GM23338 (cell line): ENCODE measurements at places on chromosomes 1 and 21. TPM values are rescaled to one million over a fixed set of nuclear protein-coding genes. Genes with fewer than 3 reads are reported as not detected.
A peak's percentile ranks its signal among the peaks of the same experiment; 100 is the strongest.

GRCh38 chr1:57229076-57229475 is 194.8 kb downstream of the DAB1 start:
- DNase-seq: no peak

The WLS gene
- polyA plus RNA-seq: 0.73 and 0.87 TPM in 2 replicates

DNA sequence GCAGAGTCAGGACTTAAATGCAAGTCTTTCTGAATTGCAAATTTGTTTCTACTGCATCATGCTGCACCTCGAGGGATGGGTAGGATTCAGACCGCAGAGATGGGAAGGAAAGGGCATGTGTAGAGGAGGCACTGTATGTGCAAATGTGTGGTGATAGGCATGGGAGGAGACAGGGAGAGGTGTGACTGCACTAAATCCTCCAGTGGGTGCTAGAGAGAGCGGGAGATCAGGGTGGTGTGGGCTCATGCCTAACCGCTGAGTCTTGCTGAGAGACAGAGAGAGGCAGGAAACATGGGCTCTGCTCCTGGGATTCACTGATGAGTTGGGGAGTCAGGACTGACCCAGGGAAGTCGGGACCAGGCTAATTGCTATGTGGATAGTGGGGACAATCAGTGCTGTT is 61.1 kb downstream of the PTPRU start:
- no peak for DNase-seq

The RHD gene
- polyA plus RNA-seq: 0.26 and 0.31 TPM in 2 replicates

DNA sequence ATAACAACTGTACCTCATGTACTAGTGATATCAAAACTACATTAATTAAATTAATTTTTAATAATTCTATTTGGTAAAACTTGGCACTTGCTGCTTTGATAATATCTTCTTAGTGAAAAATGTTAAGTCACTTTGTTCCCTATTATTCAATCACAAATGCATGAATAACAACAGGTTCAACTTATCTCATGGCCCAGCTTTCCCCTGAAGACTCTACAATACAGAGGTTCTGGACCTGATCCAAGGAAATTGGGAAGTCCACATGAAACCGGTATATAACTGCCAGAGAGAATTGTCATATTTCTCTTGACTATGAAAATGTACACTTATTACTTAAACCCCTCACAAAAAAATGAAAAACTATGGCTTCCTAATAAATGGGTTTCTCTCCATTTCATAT is 33.9 kb upstream of the PTPRC start:
- DNase-seq: no peak

DNA sequence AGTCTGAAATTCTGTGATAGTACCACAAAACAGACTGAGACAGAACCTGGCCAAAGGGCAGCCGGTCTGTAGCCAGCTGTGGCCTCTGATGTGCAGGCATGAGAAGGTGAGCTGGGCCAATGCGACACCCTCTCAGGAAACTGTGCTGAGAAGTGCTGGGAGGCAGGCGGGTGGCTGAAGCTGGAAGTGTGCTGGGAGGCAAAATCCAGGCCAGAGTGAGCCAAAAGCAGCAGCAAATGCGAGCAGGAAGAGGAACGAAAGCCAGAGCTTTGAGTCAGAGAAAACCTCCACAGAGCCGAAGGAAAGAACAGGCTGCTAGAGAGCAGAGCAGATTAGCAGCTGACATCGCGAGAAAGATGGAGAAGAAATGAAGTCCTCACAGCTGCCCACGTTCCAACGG is 10.2 kb upstream of the ATP13A2 start:
- DNase-seq: no peak

- no peak for DNase-seq
Measured at GRCh38 chr1:175262621-175263020, 70.0 kb upstream of the KIAA0040 start.

DNA sequence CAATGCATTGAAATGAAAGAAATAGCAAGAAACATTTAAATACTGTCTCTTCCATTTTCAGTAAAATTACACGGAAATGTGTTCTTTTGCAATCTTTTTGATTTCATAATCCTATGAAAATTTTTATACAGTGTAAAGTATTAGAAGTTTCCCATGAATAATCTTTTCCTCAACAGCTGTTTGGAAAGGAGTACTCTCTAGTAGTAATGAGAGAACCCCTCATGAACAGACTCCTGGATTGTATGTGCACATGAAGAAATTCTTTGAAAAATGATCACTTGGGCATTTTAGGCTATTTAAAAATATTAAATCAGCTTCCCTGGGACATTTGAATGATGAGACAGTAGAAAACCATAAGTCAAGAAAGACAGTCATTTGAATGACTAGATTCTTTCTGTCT is 64.4 kb downstream of the LHX9 start:
- DNase-seq: no peak

The KIAA0040 gene
- 7.0 and 7.3 TPM in 2 replicates for polyA plus RNA-seq

The TCHHL1 gene
- polyA plus RNA-seq: not detected in 2 replicates

DNA sequence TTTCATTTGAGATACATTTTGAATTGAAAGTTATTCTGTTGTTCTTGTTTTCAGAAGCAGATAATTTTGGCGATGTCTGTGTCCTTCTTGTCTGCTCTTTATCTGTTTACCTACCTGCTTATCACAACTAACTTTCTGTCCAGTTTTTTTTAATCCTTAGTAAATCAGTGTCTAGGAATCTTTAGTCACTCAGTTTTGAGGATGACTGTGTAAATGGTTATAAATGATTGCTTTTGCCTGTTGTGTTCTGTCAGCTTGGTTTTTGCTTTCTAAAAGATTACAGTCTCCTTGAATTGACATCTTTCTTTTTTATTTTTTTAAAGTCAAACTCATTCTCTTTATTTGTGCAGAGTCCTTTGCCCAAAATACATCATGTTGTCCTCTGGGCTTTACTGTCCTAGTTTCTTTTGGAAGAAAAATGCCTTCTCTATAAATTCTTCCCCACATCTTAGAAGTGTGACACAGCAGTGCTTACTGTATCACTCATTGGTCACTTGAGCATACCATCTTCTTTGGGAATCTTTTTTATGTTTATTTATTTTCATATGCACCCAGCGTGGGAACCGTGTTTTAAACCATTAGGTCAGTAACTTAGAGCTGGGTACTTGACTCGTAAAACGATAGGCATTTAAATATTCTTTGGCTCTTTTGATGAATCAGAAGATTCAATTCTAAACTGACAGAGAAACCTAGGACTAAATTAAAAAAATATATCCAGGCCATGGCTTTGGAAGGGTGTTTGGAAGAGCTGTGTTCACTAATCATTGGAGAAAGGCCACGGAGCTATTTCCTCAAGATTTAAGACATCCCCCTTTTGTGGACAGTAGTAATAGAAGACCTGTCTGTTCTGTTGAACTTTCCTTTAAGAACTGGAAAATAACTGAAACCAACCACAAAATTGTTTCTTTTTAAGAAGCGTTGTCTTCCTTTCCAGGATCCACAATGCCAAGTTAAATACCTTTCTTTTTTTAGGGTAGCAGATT is 20.9 kb downstream of the LAMC1 start:
- DNase-seq: no peak

- no peak for DNase-seq
Measured at GRCh38 chr1:44283524-44284173, 70.4 kb downstream of the DMAP1 start.

DNA sequence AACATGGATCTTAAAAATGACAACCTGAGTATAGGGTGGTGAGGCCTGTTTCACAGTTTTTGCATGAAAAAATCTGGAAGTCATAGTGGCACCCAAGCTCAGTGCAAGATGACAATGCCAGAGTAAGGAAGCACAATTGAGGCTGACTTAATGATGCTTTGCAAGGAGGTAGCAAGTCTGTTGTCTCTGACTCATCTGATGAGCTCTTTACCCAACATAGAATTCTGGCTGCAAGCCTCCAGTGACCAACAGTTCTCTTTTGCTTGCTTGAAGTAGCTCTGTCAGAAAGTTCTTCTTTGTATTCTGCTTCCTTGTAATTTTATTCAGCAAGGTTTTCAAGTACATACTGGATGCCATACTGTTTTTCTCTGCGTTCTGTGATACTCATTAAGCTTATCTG is 117.1 kb downstream of the FOXD2 start:
- DNase-seq: no peak

GRCh38 chr1:225373155-225373554 is 54.7 kb downstream of the LBR start:
- DNase-seq: no peak

The CA14 gene
- polyA plus RNA-seq: 47.4 and 50.2 TPM in 2 replicates

DNA sequence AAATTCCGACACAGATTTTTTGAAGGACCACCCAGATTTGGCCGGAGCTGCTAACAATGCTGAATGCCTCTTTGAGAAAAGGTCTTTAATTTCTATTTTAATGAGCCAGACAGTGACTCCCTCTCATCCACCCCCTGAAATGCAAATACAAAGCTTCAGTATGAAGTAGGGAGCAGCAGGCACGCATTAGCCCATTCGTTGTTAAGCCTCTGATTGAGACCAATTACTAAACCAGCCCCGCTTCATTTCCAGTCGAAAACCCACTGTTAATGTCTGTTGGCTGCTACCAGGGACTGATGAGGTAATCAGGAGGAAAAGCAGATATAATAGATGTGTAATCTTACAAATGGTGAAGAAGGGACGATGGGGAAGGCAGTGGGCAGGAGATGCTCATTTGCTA is 4.8 kb upstream of the C8A start:
- DNase-seq: no peak

- peak; percentile 84 for DNase-seq
Measured at GRCh38 chr1:27102707-27103468, 52.0 kb downstream of the SLC9A1 start.

- no peak for DNase-seq
Measured at GRCh38 chr21:41804381-41804780, 37.5 kb upstream of the RIPK4 start.

DNA sequence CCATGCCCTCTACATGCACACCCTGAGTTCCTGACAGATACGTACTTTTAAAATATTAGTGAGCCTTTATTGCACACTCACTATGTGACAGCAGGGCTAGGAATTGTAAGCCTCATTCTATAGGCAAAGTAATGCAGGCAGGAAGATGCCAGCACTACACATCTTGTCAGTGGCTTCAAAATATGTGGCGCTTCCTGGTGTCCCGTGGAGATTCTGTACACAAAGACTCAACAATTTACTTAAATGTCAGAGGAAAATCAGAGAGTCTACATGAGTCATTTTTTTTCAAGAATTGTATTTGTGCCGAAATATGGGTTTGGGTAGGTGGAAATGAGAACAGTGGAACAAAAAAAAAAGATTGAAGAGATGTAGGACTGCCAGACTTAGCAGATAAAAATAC is 27.6 kb downstream of the RNASEL start:
- DNase-seq: no peak

DNA sequence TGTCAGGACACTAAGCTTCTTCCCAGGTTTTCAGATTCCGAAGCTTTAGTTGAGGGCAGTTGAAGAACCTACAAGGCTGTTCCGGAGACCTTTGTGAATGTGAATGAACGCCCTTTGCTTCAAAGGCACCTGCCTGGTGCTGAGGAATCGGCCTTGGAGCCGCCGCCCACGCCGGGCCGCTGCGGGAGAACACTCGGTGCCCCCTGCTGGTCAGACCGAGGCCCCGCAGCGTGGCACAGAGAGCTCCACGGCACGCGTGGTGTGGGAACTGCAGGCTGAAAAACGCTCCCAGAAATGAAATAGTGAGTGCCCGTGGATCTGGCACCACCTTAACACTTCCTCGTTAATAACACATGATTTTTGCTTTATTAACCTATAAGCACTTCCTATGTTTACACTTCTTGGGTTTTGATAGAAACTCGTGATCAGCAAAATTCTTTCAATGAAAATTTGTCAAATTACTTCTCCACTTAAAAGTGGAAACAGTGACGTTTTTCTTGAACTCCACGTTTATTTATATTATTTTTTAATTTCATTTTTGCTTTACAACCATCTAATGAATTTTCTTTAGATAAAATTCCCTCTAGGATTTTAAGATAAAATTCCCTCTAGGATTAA is 460.6 kb downstream of the DSCAM start:
- DNase-seq: peak; percentile 69

DNA sequence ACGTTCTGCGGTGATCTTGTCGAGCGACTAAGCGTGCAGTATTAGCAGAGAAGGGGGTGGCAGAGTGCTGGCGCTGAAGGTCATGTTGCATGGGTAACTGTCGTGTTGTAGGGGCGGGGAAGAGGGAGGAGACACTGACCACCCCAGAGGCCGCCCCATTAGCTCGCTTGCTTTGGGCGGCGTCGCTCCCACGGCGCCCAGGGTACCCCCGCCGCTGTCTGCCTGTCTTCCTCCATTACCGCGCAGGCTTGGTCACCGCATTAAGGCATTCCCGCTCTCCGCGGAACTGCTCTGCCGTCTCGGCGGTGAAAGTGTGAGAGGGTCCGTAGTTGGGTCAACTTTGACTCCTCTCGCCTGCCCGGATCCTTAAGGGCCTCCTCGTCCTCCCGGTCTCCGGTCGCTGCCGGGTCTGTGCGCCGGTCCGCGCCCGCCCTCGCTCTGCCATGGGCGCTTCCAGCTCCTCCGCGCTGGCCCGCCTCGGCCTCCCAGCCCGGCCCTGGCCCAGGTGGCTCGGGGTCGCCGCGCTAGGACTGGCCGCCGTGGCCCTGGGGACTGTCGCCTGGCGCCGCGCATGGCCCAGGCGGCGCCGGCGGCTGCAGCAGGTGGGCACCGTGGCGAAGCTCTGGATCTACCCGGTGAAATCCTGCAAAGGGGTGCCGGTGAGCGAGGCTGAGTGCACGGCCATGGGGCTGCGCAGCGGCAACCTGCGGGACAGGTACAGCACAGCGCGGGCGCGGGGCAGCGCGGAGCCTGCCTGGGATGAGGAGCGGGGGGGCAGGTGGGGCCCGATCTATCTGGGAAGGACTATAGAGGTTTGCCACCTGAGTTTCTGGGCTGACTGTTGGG is at the start of gene MTARC2:
TSS of gene MTARC2 (plus strand) at position 234 of the 846 bp plus-strand sequence. CDS start at position 444, 210 bp downstream.
- DNase-seq: peak; percentile 91

GRCh38 chr1:47616036-47616435 is 178.2 kb downstream of the FOXD2 start:
- DNase-seq: no peak

DNA sequence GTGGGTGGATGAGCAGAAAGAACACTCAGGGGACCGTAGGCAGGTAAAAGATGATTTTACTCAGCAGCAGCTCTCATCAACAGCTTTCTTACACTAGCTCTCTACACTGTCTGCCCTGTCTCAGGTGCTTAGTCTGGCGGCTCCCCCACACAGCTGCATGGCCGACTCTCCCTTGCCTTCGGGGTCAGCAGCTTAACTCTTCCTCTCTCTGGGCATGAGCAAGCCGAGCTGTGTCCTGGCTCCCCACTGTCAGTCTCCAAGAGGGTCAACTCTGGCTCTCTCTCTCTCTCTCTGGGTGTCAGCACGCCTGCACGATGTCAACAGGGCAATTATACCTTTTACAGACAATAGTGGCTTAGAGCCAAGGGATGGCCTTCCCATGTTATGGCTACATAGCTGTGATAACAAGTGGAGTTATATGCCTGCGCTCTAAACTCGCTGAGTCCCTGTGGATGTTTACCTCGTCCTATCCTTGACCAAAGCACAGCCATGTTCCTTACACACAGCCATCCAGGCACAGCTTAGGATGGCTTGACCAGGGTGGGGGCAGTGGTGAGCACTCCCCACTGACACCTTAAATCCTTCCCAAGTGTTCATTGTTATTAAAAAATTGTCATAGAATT is 3.1 kb upstream of the BCL10 start:
- DNase-seq: peak; percentile 28

The RNF19B gene
- 2.6 and 2.9 TPM in 2 replicates for polyA plus RNA-seq

- DNase-seq: peak; percentile 49
Measured at GRCh38 chr1:220700556-220701179, 10.5 kb downstream of the C1orf115 start.

GRCh38 chr1:91537281-91537986 is 36.8 kb downstream of the CDC7 start:
- DNase-seq: no peak
